ENCODE measurements at places on chromosomes 4 and X.

- no peak for DNase-seq
Observed at GRCh38 chrX:19846995-19847790, 40.2 kb downstream of the SH3KBP1 start.

DNA sequence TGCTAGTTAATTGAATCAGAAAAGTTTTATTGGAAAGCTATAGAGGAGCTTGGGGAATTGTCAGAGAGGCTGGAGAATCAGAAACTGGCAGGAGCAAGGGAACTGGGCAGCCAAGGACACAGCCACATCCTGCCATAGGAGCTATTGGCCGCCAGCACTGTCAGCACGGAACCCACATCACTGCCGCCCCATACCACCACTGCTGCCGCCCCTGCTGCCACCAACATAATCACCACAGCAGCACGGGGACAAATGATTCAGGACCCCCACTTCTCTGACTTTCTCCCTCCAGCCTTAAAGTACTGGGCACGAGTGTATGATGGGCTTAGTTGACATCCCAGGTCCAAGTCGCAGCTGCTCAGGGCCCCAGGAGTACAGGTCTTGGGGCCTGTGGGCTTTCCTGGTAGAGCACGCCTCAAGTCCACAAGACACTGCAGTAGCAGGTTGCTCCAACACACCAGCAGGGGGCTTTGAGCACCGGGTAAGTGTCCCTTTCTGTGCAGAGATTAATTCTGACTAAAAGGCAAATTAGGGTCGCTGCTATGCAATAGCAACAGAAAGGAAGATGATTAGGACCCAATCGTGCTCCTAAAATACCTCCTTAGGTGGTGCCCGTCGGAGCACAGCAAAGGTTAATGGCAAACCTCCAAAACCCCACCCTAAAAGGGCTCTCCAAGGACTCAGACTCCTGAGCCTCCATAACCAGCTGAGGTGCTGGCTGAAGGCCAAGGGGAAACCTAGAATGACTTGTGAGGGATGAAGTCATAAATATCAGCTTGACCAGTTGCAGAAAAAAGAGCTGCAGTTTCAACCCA, 6.9 kb downstream of the PJA1 start:
- DNase-seq, result no peak

- DNase-seq, result no peak
Observed at GRCh38 chr4:143212566-143212965, 27.8 kb downstream of the USP38 start.

- no peak for DNase-seq
Observed at GRCh38 chrX:129593137-129593536, 53.1 kb downstream of the OCRL start.

GRCh38 chrX:150269605-150270254, 93.4 kb upstream of the MAMLD1 start:
- DNase-seq, result no peak

DNA sequence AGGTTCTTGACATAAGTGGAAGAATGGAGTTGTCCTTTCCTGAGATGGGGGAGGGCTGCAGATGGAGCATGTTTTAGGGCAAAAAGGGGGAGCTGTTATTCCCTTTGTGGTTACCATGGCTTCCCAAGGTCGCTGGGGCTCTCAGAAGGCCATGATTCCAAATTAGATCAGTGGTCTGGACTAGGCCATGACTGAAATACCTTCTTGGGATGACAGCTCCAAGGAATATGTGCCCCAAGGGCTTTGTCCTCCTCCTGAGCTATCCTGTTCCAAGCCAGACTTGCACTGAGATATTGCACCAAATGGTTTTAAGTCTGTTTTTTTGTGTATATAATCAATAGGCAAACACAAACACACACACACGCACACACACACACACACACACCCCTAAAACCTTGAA, 3.0 kb upstream of the RBPJ start:
- DNase-seq, result no peak

All from activated gamma-delta T cell (primary cell).